NCI-H446 (cell line): ENCODE measurements at places on chromosomes 2 and 18.

DNA sequence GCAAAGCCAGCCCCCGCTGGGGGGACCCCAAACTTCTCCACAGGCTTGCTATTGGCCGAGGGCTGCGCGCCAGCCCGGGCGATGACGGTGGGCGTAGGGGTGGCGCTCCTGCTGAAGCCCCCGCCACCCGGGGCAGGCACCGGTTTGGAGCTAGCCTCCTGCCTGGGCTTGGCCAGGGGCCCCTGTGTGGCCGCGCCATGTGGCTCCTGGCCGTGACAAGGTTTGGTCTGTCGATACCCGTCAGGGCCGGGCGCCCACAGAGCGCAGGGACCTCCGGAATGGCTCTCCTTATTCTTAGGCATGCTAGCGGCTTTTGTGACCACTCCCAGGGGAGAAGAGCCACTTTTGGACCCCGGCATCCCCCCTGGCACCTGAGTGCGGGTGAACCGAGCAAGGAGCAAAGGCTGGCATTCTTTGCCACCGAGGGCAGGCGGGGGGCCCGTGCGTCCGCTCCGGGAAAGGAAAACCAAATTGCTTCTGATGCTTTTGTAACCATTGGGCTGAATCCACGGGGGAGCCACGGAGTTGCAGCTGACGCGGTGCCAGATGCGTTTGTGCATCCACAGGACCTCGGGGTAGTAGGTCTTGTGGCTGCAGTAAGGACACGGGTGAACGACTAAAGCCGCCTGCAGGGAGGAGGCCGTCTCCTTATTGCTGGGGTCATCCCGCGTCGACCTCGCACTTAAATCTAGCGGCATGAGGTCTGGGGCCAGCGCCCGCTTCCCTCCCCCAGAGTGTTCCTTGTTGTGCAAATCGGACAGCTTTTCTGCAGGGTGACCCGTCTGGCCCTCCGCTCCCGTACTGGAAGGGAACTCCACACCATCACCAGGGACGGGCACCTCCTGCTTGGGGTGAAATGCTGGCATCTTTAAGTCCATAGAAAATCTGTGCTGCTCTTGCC is 115.6 kb downstream of the ZNF516 start:
- no peak for DNase-seq

- no peak for DNase-seq
Observed at GRCh38 chr2:60092781-60093180, 460.7 kb downstream of the BCL11A start.

DNA sequence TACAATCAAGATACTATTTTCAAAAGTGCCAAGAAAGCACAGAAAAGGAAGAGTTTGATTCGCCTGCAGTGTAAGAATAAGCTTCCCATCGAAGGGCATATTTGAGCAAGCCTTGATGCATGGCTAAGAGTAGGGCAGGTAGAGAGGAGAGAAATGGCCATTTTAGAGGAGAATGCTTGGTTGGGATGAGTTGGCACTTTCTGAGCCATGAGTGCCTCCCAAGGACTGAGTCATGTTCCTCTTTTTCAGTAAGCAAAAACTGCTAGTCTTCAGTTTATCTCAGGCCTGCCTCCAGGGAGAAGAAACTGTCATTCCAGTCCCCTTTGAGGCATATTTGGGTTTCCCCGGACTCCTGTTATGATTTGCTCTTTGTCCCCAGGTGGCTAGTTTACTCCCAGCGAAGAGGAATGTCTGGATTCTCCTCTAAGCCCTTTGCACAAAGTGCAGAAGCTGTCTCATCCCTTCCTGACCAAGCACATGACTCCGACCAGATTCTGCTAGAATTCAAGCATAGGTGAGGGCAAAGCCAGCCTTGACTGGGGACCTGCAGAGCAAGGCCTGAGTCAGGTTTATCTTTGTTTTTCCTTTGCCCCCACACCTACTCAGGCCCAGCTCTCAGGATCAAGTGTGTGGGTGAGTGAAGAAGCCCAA is 115.2 kb downstream of the TTC32 start:
- DNase-seq = no peak

DNA sequence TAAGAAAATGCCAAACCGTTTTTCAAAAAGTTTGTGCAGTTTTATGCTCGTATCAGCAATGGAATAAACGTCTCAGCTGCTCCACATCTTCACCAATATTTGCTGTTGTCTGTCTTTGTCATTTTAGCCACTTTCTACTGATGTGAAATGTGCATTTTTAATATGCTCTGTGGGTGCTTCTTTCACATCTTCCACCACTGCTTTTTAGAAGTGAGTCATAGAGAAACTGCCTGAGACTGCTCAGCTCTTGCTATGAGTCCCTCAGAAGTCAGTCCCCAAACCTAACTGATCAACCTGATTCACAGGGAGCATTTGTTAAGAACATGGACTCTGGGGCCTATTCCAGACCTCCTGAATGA is 41.0 kb upstream of the EPC2 start:
- DNase-seq = no peak

DNA sequence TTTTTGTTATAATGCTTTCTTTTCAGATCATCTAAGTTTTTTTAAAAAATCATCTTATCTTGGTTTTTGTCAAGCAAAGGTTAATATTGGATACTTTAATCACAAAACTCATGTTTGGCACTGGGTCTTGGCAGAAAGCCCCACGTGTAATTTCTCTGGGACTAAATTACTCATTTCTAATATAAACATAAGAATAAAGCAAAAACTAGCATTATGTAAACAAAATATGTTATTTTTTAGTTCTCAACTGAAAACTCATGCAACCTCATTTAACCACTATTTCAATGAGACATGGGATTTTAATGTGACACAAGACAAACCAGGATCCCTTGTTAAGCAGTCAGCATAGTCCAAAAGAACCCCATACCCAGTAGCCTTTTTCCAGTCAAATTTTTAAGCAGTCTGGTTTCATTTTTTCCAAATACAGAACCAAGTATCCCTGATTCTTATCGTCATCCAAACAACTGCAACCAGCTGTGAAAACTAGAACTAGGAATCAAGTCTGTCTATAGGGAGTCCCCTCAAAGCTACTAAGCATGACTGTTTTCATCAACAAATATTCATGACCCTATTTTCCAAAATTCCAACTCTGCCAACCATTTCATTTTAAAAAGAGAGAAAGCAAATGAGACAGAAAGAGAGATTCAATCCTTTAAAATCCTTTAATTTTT is 27.1 kb downstream of the PID1 start:
- no peak for DNase-seq

DNA sequence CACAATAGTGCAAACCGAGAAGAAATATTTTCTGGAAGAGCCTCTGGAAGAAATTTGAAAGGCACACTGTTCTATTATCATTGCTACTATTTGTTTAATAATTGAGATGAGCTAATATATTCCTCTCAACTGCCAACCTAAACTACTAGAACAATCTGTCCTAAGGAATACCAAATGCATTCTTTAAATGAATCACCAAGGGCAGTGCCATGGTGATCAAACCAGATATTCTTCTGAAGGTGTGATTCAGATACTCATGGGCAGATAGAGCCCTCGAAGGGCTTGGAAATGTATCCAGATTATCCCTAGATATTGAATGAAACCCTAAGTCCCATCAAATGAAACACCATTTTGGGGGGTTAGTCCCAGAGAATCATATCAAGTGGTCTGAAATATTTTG is 76.6 kb downstream of the FIGN start:
- no peak for DNase-seq

GRCh38 chr2:19752500-19752899 is 149.3 kb downstream of the TTC32 start:
- DNase-seq = no peak

DNA sequence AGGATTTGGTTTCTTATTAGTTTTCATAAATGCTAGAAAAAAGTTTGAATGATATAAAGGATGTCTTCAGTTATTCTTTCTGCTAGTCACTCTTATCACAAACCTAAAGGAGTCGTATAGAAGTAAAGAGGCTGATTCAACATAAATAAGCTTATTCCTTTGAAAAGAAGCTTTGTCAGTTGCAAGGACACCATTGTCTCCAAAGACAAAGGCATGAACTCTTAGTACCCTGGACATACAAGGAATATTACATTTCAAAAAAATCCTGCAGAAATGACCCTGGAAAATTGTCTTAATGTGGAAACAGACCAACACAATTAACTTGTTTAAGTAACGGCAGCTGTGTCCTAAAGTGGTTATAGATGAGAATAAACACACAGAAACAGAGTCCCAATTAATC is 528.0 kb downstream of the CPS1 start:
- DNase-seq = no peak
